CD8-positive, alpha-beta memory T cell (primary cell): ENCODE measurements at places on chromosomes 7 and 10. TPM values are rescaled to one million over a fixed set of nuclear protein-coding genes. Genes with fewer than 3 reads are reported as not detected.

The TRIL gene
- total RNA-seq: not detected

The WNT2 gene
- total RNA-seq: not detected

The ANKRD2 gene
- not detected for total RNA-seq

The TEX36 gene
- not detected for total RNA-seq

The AGR3 gene
- total RNA-seq: not detected

The TMEM176B gene
- total RNA-seq: 0.20 TPM

GRCh38 chr10:133235932-133236331, 1.7 kb upstream of the VENTX start:
- H3K4me3 ChIP-seq: no peak overlapping the region
- DNase-seq: no peak
- peaks cover 2% of the 10 kb centered on the region for H3K4me1 ChIP-seq
- H3K27ac ChIP-seq: no peak overlapping the region
- peaks cover 4% of the 10 kb centered on the region for H3K27me3 ChIP-seq

GRCh38 chr10:12400266-12400931, 51.1 kb downstream of the CAMK1D start:
- no peak for DNase-seq
- H3K4me3 ChIP-seq: no peak overlapping the region
- H3K27me3 ChIP-seq: no peaks in the 10 kb centered on the region
- no peaks in the 10 kb centered on the region for H3K4me1 ChIP-seq
- no peak overlapping the region for H3K27ac ChIP-seq

- H3K36me3 ChIP-seq: peaks cover 22% of the 10 kb centered on the region
- peak overlapping the region; percentile 58 for H3K27ac ChIP-seq
Observed at GRCh38 chr10:80486785-80487420, 32.8 kb downstream of the TSPAN14 start.

DNA sequence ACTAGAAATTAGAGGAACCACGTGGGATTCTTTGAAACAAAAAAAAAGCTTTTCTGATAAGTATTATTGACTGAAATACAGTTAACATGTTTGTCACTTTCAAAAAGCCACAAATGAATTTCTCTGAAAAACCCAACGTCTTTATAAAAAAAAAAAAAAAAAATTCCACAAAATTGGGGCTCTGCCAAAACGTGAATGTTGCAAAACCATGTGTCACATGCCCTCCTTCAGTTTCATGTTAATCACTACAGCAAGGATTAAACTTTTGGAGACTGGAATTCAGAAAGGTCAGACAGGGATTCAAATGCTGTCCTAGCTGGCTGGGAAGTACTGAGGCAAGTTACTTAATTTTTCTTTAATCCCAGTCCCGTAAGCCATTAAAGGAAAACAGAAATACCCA, 278.0 kb upstream of the KLF14 start:
- peak; percentile 60 for DNase-seq
- H3K27ac ChIP-seq: no peak overlapping the region
- H3K4me3 ChIP-seq: peak overlapping the region; percentile 43
- no peaks in the 10 kb centered on the region for H3K27me3 ChIP-seq
- H3K4me1 ChIP-seq: peaks cover 78% of the 10 kb centered on the region

- no peak overlapping the region for H3K4me3 ChIP-seq
- no peak for DNase-seq
- H3K27me3 ChIP-seq: no peaks in the 10 kb centered on the region
- H3K36me3 ChIP-seq: no peaks in the 10 kb centered on the region
- peaks cover 14% of the 10 kb centered on the region for H3K4me1 ChIP-seq
- H3K27ac ChIP-seq: no peak overlapping the region
Observed at GRCh38 chr10:31035266-31035798, 3.7 kb upstream of the ZNF438 start.

DNA sequence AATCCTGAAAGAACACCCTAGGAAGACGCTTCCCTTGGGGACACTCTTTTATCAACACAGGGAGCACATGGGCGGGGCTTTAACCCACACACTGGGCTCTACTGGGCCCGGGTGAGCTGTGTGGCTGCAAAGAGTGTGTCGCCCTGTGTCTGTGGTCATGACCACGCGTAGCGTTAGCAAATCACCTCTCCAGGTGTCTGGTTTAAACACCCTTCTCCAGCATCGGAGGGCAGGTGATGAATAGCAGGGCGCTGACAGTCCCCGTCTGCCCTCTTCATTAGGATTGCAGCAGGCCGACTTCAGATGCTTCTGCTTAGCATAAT, 127.7 kb downstream of the ADARB2 start:
- no peak for DNase-seq
- H3K27ac ChIP-seq: no peak overlapping the region
- no peaks in the 10 kb centered on the region for H3K27me3 ChIP-seq
- H3K4me3 ChIP-seq: no peak overlapping the region
- H3K4me1 ChIP-seq: no peaks in the 10 kb centered on the region

GRCh38 chr7:99448855-99449254, 10.1 kb downstream of the CPSF4 start:
- DNase-seq: no peak
- H3K36me3 ChIP-seq: peaks cover 36% of the 10 kb centered on the region
- no peak overlapping the region for H3K27ac ChIP-seq
- H3K27me3 ChIP-seq: no peaks in the 10 kb centered on the region

- H3K27me3 ChIP-seq: no peaks in the 10 kb centered on the region
- H3K27ac ChIP-seq: no peak overlapping the region
- H3K4me1 ChIP-seq: peaks cover 8% of the 10 kb centered on the region
- peak; percentile 56 for DNase-seq
Observed at GRCh38 chr7:953547-954327, 743 bp downstream of the ADAP1 start.

DNA sequence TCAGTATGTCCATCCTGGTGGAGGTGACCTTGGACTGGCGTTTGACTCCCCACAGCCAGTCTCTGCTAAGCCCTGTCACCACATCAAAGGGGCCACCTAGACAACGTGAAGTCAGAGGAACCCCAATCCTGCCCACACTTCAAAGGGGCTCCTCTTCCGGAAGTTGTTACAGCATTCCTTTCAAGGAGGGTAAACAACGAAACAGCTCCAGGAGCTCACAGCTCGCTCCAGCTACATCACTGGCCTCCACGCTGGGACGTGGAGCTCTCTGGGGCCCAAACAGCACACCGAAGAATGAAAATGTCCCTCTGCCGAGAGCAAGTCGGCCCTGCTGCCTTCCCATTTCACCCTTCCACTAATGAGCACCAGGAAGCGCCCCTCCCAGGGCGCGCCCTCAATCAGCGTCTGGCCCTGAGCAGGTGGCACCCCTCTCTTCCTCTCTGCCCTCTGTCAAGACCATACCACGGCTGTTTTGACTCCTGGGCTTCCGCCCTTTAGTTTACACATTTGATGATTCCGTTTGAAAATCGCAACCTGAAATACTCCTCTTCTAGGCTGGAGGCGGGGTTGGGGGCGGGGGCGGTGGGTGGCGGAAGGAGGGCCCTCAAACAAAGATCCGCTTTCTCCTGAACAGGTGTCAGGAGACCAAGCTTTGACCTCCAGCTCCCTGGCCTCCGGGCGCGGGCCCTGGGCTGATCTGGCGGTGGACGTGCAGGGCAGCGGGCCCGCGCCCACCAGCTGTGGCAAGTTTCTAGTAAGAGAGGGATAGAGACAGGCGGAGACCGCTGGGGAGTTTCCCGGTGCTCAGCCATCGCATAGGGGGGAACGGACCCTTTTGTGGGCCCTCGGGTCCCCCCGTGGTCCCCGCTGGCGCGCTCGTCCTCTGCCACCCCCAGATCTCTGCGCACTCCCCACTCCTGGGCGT, 53.1 kb upstream of the KDM7A start:
- H3K36me3 ChIP-seq: no peaks in the 10 kb centered on the region
- peaks cover 41% of the 10 kb centered on the region for H3K4me1 ChIP-seq
- H3K27ac ChIP-seq: peak overlapping the region; percentile 86
- peak overlapping the region; percentile 56 for H3K4me3 ChIP-seq
- H3K27me3 ChIP-seq: no peaks in the 10 kb centered on the region

GRCh38 chr10:31131251-31131650, 99.6 kb upstream of the ZNF438 start:
- H3K36me3 ChIP-seq: no peaks in the 10 kb centered on the region
- DNase-seq: no peak
- H3K4me1 ChIP-seq: peaks cover 23% of the 10 kb centered on the region
- H3K27ac ChIP-seq: no peak overlapping the region

DNA sequence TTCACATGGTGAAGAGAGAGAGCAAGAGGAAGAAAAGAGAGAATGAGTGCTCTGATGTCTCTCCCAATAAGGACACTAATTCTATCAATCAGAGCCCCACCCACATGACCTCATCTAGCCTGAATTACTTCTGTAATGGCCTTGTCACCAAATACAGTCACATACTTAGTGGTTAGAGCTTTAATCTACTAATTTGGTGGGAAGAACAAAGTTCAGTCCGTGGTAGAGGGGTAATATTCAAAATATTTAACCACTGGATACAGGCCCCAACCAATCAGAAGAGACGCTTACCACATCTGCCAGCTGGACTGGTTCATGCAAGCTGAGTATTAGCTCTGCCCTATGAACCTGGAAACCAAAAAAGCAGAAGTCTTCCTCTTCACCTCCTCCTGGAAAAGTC, 336.3 kb upstream of the NFE2L3 start:
- H3K36me3 ChIP-seq: no peaks in the 10 kb centered on the region
- H3K27ac ChIP-seq: no peak overlapping the region
- no peak for DNase-seq
- H3K27me3 ChIP-seq: no peaks in the 10 kb centered on the region
- H3K4me3 ChIP-seq: no peak overlapping the region

DNA sequence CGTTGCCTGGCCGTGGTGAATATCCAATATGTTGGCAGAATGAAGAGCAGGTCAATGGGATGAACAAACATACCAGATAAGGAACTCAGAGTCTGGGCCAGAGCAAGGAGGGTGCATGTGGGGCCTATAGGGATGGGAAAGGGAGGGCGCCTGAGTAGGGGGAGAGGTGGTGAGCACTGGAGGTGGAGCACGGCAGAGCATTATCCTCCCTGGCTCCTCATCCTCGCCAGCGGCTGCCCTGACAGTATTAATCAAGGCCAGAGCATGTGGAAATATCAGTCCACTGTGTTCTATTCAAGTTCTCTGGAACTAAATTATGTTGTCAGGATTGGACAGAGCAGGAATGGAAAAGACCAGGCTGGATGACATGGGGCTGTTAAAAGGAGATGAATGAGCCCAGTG, 254.8 kb upstream of the ZMIZ1 start:
- H3K36me3 ChIP-seq: no peaks in the 10 kb centered on the region
- no peak overlapping the region for H3K4me3 ChIP-seq
- DNase-seq: no peak
- H3K27me3 ChIP-seq: no peaks in the 10 kb centered on the region
- no peak overlapping the region for H3K27ac ChIP-seq
- no peaks in the 10 kb centered on the region for H3K4me1 ChIP-seq

DNA sequence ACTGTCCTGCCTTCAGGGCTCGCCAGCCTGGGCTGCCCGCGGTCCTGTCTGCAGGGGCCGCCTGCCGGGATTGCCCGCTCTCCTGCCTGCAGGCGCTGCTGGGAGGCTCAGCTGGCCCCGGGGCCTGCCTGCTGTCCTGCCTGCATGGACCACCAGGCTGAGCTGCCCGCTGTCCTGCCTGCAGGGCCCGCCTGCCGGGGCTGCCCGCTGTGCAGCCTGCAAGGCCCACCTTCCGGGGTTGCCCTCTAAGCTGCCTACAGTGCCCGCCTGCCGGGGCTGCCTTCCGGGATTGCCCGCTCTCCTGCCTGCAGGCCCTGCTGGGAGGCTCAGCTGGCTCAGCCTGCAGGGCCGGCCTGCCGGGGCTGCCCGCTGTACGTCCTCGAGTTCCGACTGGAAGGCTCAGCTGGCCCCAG, 164.4 kb downstream of the GLRX3 start:
- H3K36me3 ChIP-seq: no peaks in the 10 kb centered on the region
- H3K4me1 ChIP-seq: peaks cover 4% of the 10 kb centered on the region
- DNase-seq: peak; percentile 12
- H3K4me3 ChIP-seq: no peak overlapping the region
- H3K27me3 ChIP-seq: no peaks in the 10 kb centered on the region

- DNase-seq: peak; percentile 14
- H3K4me3 ChIP-seq: no peak overlapping the region
- H3K27ac ChIP-seq: no peak overlapping the region
- no peaks in the 10 kb centered on the region for H3K36me3 ChIP-seq
Observed at GRCh38 chr7:1130021-1130990, 29.7 kb downstream of the ZFAND2A start.

DNA sequence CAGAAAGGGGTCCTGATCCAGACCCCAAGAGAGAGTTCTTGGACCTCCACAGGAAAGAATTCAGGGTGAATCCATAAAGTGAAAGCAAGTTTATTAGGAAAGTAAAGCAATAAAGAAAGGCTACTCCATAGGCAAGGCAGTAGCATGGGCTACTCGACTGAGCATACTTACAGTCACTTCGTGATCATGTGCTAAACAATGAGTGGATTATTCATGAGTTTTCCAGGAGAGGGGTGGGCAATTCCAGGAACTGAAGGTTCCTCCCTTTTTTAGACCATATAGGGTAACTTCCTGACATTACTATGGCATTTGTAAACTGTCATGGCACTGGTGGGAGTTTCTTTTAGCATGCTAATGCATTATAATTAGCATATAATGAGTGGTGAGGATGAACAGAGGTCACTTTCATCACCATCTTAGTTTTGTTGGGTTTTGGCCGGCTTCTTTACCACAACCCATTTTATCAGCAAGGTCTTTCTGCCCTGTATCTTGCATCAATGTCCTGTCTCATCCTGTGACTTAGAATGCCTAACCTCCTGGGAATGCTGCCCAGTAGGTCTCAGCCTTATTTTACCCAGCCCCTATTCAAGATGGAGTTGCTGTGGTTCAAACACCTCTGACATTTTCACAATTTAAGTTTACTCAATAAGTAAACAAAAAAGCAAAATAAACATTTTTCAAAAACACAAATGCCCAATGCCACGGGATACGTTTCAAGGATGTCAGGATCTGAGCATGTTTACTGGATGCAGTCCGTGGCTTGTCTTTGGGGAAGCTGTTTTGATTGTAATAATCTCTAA, 37.0 kb downstream of the ALOX5 start:
- H3K4me1 ChIP-seq: no peaks in the 10 kb centered on the region
- H3K36me3 ChIP-seq: no peaks in the 10 kb centered on the region
- H3K4me3 ChIP-seq: no peak overlapping the region
- DNase-seq: no peak
- no peaks in the 10 kb centered on the region for H3K27me3 ChIP-seq

- no peaks in the 10 kb centered on the region for H3K27me3 ChIP-seq
- no peaks in the 10 kb centered on the region for H3K36me3 ChIP-seq
- no peaks in the 10 kb centered on the region for H3K4me1 ChIP-seq
- no peak overlapping the region for H3K27ac ChIP-seq
Observed at GRCh38 chr10:112235920-112236319, 47.3 kb upstream of the TECTB start.

- no peak overlapping the region for H3K27ac ChIP-seq
- H3K27me3 ChIP-seq: no peaks in the 10 kb centered on the region
- no peak for DNase-seq
- no peak overlapping the region for H3K4me3 ChIP-seq
- no peaks in the 10 kb centered on the region for H3K4me1 ChIP-seq
Observed at GRCh38 chr7:32335107-32335506, 155.1 kb downstream of the LSM5 start.

GRCh38 chr7:123282181-123282580, 82.4 kb upstream of the SLC13A1 start:
- H3K4me1 ChIP-seq: no peaks in the 10 kb centered on the region
- no peak for DNase-seq
- no peaks in the 10 kb centered on the region for H3K36me3 ChIP-seq
- H3K4me3 ChIP-seq: no peak overlapping the region
